ENCODE measurements at places on chromosomes 13 and 19.

DNA sequence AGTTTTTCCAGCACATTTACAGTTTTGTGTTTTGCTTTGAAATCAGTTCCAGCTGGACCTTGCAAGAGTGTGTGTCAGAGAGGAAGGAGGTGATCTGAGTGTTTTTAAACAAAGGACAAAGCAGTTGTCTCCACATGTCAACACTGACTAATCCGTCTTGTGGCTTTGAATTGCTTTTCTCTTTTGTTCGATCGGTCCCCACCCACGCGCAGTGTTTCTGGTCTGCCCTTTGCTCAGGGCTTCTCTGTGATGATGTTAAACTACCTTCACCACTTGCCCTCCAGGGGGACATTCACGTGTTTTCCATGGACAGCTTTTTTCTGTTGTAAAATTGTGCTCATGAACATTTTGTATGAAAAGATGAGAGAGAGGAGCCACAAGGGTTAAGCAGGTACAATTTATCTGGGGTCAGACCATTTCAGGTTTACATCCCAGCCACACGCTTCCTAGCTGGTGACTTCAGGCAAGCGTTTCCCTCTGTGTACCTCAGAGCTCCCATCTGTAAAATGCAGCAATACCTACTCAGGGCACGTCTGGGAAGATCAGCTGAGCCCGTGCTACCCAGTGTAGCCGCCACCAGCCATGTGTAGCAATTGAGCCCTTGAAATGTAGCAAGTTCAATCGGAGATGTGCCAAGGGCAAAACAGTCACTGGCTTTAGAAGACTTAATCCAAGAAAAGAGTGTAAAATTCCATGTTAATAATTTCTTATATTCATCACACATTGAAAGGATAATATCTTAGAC, 13.5 kb upstream of the PLA2G4C start:
- H3K4me3 ChIP-seq = no peak overlapping the region
- H3K4me1 ChIP-seq = peaks cover 17% of the 10 kb centered on the region
- no peaks in the 10 kb centered on the region for H3K27me3 ChIP-seq
- peaks cover 4% of the 10 kb centered on the region for H3K36me3 ChIP-seq
- no peak for DNase-seq

DNA sequence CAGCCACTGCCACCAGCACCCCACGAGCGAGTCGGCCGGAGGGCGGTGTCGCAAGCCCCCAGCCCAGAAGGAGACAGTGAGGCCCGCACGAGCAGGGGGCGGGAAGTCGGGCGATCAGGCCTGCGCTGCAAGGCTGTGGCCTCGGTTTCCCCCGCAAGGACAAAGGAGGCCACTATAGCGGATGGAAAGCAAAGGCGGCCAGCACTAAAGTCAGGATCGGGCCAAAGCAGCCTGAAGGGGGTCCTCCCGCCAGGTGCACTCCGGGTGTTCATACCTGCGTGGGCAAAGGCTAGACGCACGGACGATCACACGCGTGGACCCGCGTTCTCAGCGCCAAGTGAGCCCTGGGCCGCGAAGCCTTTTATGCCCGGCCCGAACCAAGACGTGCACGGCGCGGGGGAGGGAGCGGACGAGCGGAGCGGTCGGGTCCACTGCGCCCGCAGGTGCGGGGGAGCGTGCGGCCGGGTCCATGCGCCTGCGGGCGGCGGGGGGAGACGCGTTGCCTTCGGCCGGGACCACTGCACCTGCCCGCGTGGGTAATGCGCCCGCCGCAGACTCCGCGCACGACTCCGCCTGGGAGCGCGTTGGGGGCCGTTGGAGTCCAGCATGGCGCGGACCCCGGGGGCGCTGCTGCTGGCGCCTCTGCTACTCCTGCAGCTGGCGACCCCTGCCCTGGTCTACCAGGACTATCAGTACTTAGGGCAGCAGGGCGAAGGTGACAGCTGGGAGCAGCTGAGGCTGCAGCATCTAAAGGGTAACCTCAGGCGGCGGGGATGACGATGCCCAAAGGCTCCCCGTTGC, at the start of the genes PRDX2 and THSD8:
TSS of gene PRDX2 (minus strand) at position 335 of the 801 bp plus-strand sequence. CDS start 539 bp downstream, outside the sequence.
TSS of gene THSD8 (plus strand) at position 604 of the 801 bp plus-strand sequence. CDS start at position 607, 3 bp downstream.
- peaks cover 12% of the 10 kb centered on the region for H3K4me1 ChIP-seq
- DNase-seq = peak; percentile 88
- peak within 1 kb of the TSS; percentile 97 for H3K4me3 ChIP-seq

DNA sequence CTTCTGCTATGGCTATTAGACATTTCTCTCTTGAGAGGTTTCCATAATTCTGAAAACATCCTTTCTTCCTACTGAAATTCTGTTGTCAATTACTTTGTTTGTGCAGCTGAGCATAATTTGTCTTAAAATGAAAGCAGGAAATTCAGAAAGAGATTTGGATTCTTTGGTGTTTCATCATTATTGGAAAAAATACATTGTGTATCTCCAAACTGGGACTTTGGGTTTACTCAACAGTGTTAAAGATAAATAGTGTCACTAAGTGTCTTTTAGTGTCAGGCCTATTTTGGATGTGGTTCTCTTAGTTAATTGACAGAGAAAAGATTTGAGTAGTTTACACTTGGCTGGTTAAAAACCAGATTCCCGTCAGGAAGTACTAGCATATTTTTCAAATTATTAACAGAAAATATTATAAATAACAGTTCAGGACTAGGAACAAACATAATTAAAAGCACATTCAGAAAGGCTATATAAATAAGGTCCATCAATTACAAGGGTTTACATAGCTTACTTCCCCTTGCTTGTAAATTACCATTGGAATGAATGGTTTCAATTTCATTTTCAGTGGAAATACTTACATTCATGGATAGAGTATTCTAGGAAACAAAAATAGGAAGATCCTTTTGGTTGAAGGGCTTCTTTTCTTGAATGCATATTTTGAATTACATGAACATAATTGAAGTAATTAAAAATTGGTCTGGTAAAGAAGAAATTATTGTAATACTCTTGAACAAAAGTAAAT, 483.1 kb downstream of the GPC6 start:
- no peak overlapping the region for H3K27ac ChIP-seq
- no peaks in the 10 kb centered on the region for H3K27me3 ChIP-seq

- no peak overlapping the region for H3K27ac ChIP-seq
- H3K27me3 ChIP-seq = no peaks in the 10 kb centered on the region
- no peak overlapping the region for H3K4me3 ChIP-seq
- H3K36me3 ChIP-seq = no peaks in the 10 kb centered on the region
These were observed 1163.0 kb downstream of the DIAPH3 start for GRCh38 chr13:59000770-59001169.

DNA sequence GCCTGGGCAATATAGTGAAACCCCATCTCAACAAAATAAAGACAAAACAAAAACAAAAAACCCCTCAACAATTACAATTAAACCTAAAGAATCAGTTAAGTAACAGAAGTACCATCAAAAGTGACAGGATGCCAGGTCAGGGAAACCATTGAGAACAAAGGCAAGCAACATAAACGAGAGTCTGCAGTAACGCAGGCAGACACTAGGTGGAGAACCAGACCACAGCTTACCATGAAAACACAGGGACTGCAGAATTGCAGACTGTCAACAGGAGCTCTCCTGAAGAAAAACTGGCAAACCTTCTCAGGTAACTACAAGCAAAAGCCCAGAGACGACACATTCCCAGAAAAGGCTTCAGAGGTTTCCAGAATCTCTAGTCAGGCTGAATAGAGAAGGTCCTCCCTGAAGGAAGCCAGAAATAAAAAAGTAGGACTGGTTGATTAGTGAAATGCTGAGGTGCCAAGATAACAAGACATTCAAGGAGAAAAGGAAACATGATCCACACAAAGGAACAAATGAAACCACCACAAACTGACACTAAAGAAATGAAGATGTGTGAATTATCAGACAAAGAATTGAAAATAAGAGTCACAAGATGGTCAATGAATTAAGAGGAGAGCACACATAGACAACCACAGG, 2.2 kb upstream of the ZNF665 start:
- H3K36me3 ChIP-seq = no peaks in the 10 kb centered on the region
- no peaks in the 10 kb centered on the region for H3K4me1 ChIP-seq
- peak; percentile 9 for DNase-seq
- no peak overlapping the region for H3K27ac ChIP-seq

DNA sequence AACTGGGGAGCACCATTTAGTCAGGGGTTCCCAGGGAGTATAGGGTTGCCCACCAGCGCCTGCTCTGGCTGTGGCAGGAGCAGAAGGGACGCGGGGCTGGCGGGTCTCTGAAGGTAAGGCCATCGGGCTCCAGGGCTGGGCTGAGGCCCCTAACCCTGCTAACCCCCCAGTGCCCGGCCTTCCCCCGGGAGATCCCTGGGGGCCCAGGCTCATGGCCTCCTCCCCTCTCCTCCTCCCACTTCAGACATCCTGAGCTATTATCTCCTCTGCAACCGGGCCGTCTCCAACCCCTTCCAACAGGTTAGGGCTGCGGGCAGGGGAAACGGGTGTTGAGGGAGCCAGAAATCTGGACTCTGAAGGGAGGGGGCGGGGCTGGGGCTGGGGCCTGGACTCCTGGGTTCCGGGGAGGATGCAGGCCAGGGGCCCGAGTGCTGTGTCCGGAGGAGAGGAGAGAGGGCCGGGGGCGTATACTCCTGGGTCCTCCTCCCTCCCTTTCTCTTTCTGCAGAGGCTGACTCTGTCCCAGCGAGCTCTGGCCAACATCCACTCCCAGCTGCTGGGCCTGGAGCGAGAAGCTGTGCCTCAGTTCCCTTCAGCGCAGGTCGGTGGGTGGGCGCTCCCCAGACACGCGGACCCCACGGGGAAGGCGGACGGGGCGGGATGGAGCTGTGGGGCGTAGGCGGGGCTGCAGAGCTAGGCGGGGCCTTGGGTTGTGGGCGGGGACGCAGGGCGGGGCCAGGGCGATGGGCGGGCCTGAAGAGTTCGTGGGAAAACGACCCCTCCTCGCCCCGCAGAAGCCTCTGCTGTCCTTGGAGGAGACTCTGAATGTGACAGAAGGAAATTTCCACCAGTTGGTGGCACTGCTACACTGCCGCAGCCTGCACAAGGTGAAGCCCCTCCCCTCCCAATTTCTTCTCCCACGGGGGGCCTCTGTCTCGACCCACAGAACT, 15.3 kb downstream of the TTYH1 start:
- no peaks in the 10 kb centered on the region for H3K4me1 ChIP-seq
- H3K4me3 ChIP-seq = no peak overlapping the region
- DNase-seq = no peak
- H3K27me3 ChIP-seq = peaks cover 44% of the 10 kb centered on the region

- H3K4me3 ChIP-seq = no peak overlapping the region
- peaks cover 12% of the 10 kb centered on the region for H3K4me1 ChIP-seq
- H3K36me3 ChIP-seq = no peaks in the 10 kb centered on the region
- no peaks in the 10 kb centered on the region for H3K27me3 ChIP-seq
These were observed 3.8 kb downstream of the MZF1 start for GRCh38 chr19:58569191-58569942.

GRCh38 chr13:57825066-57825465, 193.5 kb downstream of the PCDH17 start:
- no peak overlapping the region for H3K4me3 ChIP-seq
- no peaks in the 10 kb centered on the region for H3K4me1 ChIP-seq
- H3K27ac ChIP-seq = no peak overlapping the region
- DNase-seq = no peak

DNA sequence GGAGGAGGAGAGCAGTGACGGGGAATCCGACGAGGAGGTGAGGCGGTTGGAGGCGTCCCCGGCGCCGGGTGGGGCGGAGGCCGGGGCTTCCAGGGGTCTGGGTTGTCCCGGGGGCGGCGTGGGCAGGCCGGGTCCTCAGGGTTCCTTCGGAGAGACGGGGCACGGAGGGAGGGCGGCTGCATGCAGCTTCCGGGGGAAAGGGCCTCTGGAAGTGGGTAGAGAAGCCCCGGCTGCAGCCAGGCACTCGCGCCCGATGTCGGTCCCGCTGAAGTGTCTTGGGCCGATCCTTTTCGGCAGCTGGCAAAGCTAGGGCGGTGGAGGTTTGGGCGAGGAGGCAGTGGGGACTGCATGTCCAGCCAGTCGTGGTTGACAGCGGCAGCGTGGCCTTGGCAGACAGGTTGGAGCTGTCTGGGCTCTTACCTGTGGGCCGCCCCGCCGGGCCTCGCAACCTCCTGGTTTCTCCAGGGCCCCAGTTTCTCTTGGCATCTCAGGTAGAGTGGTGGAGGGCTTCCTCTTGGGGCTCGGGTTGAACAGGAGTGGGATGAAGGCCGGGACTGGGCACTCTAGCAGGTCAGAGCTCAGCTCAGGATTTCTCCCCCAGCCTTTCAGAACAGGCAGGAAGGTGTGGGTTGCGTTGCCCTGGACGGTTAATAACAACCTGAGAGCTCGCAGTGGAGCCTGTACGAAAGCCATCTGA, 690 bp downstream of the KMT2B start:
- H3K4me1 ChIP-seq = peaks cover 9% of the 10 kb centered on the region
- H3K27me3 ChIP-seq = peaks cover 11% of the 10 kb centered on the region
- H3K36me3 ChIP-seq = no peaks in the 10 kb centered on the region
- H3K4me3 ChIP-seq = peak overlapping the region; percentile 72
- peak; percentile 46 for DNase-seq

DNA sequence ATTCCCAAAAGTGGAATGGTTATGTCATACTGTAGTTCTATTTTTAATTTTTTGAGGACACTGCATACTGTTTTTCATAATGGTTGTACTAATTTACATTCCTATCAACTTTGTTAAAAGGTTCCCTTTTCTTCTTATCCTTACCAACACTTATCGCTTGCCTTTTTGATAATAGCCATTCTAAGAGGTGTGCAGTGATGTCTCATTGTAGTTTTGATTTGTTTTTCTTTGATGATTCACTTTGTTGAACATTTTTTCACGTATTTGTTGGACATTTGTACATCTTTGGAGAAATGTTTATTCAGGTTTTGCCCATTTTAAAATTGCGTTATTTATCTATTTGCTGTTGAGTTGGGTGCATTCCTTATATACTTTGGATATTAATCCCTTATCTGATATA, 188.8 kb upstream of the SPRY2 start:
- DNase-seq = no peak
- no peaks in the 10 kb centered on the region for H3K4me1 ChIP-seq
- H3K36me3 ChIP-seq = no peaks in the 10 kb centered on the region
- H3K27ac ChIP-seq = no peak overlapping the region
- H3K4me3 ChIP-seq = no peak overlapping the region
- H3K27me3 ChIP-seq = no peaks in the 10 kb centered on the region

- peak overlapping the region; percentile 94 for H3K4me3 ChIP-seq
- H3K4me1 ChIP-seq = peaks cover 14% of the 10 kb centered on the region
- H3K27me3 ChIP-seq = no peaks in the 10 kb centered on the region
- H3K36me3 ChIP-seq = 0 out of 2 replicates have a peak, but pooled peaks cover 3% of the 10 kb centered on the region
- H3K27ac ChIP-seq = peak overlapping the region; percentile 95
- no peak for DNase-seq
These were observed 5.8 kb downstream of the PPP6R1 start for GRCh38 chr19:55252760-55253663.

GRCh38 chr13:102556806-102557205, 40.0 kb upstream of the TPP2 start:
- peak overlapping the region; percentile 32 for H3K4me3 ChIP-seq
- DNase-seq = peak; percentile 49
- H3K27ac ChIP-seq = no peak overlapping the region

- no peaks in the 10 kb centered on the region for H3K36me3 ChIP-seq
- H3K27me3 ChIP-seq = no peaks in the 10 kb centered on the region
- H3K4me1 ChIP-seq = no peaks in the 10 kb centered on the region
- no peak for DNase-seq
- no peak overlapping the region for H3K27ac ChIP-seq
These were observed 6.4 kb downstream of the ZNF808 start for GRCh38 chr19:52533901-52534300.

- no peaks in the 10 kb centered on the region for H3K4me1 ChIP-seq
- H3K4me3 ChIP-seq = no peak overlapping the region
- no peak overlapping the region for H3K27ac ChIP-seq
- peaks cover 34% of the 10 kb centered on the region for H3K27me3 ChIP-seq
- H3K36me3 ChIP-seq = no peaks in the 10 kb centered on the region
- DNase-seq = no peak
These were observed 193.5 kb downstream of the ZNF536 start for GRCh38 chr19:30565636-30566035.

- no peaks in the 10 kb centered on the region for H3K27me3 ChIP-seq
- H3K4me3 ChIP-seq = no peak overlapping the region
These were observed 178.0 kb downstream of the KCTD12 start for GRCh38 chr13:76708138-76708688.

- H3K27ac ChIP-seq = no peak overlapping the region
- no peaks in the 10 kb centered on the region for H3K27me3 ChIP-seq
- DNase-seq = no peak
- H3K4me1 ChIP-seq = peaks cover 12% of the 10 kb centered on the region
These were observed 5.1 kb upstream of the PRKD2 start for GRCh38 chr19:46722004-46722380.
